ENCODE measurements at places on chromosomes 2 and 18. TPM values are rescaled to one million over a fixed set of nuclear protein-coding genes. Genes with fewer than 3 reads are reported as not detected.

DNA sequence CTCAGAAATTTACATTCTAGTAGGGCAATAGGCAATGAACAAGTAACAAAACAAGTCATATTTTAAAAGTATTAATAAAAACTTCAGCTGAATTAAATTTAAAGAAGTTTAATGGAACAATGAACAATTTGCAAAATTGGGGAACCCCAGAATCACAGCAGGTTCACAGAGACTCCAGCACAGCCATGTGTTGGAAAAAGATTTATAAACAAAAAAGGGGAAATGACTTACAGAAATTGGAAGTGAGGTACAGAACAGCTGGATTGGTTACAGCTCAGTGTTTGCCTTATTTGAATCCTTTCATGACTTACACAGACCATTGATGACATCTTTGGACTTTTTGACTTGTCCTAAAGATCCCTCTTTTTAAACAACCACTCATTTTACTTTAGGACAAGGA, 179.9 kb upstream of the SCN7A start:
- DNase-seq: no peak

DNA sequence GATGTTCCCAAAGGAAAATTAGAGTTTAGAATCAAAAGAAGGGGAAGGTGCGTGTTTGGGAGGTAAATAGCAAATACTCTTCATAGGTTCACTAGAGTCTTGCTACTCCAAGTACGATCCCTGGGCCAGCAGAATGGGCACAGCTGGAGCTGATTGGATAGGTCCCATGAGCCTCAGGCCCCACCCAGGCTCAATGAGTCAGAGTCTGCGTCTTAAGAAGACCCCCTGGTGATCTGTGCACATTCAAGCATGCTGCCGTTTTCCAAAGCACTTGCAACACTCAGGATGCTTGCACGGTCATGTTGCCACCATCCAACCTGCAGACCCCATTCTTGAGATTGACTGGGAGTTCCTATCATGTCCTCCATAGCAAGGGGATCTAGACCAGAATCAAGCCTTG, 40.5 kb downstream of the ABCG8 start:
- DNase-seq: no peak

CCL20 gene
- total RNA-seq: 1.0 TPM

MDH1B gene
- total RNA-seq: 1.8 TPM

GRCh38 chr2:70511971-70512729, 41.5 kb downstream of the TGFA start:
- no peak for DNase-seq

IRS1 gene
- 16.1 TPM for total RNA-seq

CREG2 gene
- total RNA-seq: 0.17 TPM

TANK gene
- 33.6 TPM for total RNA-seq

DNA sequence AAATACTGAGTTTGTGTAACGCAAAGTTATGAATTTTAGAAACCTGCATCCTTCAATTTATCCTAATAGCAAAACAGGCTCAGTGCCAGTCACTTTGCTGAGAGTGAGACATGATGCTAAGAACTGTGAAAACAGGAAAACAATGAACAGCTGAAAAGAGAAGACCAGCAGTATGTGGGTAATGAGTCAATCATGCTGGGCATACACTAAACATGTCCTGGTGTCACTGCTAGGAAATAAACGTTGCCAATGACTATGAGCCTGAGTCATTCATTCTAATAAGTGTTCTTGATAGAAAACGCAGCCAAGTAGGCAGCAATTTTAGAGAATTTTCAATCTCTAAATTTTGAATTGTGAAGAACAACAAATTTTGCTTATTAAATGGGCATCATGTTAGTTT, 237.3 kb downstream of the GALR1 start:
- no peak for DNase-seq

DNA sequence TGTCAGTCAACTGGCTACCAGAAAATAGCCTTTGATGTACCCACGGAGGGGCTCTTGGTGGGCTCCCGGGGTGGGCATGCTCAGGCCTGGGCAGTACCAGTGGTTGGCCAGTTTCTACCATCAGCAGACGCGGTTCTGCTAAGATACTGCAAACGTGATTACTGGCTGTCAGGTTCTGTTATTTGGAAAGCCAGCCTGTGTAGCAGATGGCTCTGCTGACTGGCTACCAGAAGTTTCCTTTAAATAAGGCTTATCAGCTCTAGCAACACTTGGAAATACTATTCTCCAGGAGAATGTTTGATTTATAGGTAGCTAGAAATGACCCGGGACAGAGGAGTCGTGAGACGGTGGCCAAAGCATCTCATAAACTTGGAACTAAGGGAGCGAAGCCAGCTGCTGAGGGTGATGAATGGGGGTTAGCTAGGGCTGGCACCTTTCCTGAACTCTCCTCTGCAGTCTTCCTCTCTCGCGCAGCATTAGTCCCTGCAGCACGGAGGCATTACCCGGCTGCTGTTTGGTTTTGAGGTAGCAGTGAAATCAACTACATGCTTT, 171.9 kb downstream of the AGAP1 start:
- no peak for DNase-seq
